T-cell (primary cell): ENCODE measurements at places on chromosomes 4 and X.

DNA sequence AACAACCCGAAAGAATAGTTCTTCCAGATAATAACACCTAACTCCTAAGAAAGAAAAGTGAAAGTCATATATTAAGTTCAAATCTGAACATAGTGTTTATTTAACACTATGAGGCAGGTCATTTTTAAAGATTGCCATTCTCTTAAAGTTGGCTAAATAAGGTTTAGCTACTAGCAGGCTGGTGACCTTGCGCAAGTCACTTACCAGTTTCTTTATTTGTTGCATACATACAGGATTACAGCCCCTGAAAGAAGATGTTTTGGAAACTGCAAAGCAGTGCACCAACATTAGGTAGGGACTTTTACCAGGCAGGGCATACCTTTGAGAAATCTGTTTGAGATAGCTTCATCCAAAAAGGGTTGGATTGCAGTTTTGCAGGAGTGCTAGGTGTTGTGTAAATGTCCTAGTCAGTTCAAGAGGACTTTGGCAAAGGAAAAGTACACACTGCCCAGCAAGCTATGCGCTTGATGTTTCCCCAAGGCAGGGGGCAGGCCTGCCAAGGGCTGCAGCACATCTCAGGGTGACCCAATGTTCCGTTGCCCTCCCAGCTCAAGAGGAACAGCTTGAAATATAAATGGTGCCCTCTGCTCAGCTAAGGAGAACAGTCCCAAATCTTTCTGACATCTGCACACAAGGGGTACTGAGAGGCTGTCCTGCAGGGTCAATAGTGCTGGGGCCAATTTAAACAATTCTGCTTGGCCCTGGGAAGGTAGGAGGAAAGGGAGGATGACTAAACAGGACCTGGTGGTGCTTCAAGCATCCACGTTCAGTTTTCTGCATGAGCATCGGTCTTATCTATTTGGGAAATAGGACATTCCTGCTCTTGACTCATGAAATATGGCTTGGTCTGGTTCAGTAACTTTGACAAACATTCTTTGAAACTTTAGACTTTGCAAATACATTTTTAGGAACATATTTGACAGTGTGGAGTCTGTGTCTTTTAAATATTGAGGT, 130.8 kb downstream of the COL4A6 start:
- no peak overlapping the region for H3K4me3 ChIP-seq
- no peaks in the 10 kb centered on the region for H3K36me3 ChIP-seq
- H3K27ac ChIP-seq: no peak overlapping the region
- no peaks in the 10 kb centered on the region for H3K27me3 ChIP-seq
- H3K4me1 ChIP-seq: no peaks in the 10 kb centered on the region
- no peak for DNase-seq

GRCh38 chr4:78312989-78313753, 238.4 kb upstream of the ANXA3 start:
- no peaks in the 10 kb centered on the region for H3K4me1 ChIP-seq
- DNase-seq: no peak
- H3K4me3 ChIP-seq: no peak overlapping the region
- no peaks in the 10 kb centered on the region for H3K36me3 ChIP-seq
- peaks cover 4% of the 10 kb centered on the region for H3K27me3 ChIP-seq
- no peak overlapping the region for H3K27ac ChIP-seq

- peak overlapping the region; percentile 88 for H3K27ac ChIP-seq
- H3K27me3 ChIP-seq: no peaks in the 10 kb centered on the region
- no peaks in the 10 kb centered on the region for H3K36me3 ChIP-seq
- peak overlapping the region; percentile 71 for H3K4me3 ChIP-seq
- DNase-seq: peak; percentile 18
Measured at GRCh38 chr4:25861951-25862410, 807 bp downstream of the SEL1L3 start.

- H3K27ac ChIP-seq: no peak overlapping the region
- no peak overlapping the region for H3K4me3 ChIP-seq
- DNase-seq: no peak
- H3K27me3 ChIP-seq: no peaks in the 10 kb centered on the region
- no peaks in the 10 kb centered on the region for H3K36me3 ChIP-seq
Measured at GRCh38 chr4:5465956-5466355, 242.4 kb downstream of the EVC2 start.
